Naive thymus-derived CD4-positive, alpha-beta T cell (primary cell): ENCODE measurements at places on chromosomes 16 and 17.

GRCh38 chr17:74786431-74787055 lies 10.4 kb upstream of the NAT9 start:
- DNase-seq, result no peak

- DNase-seq, result peak; percentile 45
Measured at GRCh38 chr17:79065105-79065670, 9.4 kb upstream of the ENGASE start.

DNA sequence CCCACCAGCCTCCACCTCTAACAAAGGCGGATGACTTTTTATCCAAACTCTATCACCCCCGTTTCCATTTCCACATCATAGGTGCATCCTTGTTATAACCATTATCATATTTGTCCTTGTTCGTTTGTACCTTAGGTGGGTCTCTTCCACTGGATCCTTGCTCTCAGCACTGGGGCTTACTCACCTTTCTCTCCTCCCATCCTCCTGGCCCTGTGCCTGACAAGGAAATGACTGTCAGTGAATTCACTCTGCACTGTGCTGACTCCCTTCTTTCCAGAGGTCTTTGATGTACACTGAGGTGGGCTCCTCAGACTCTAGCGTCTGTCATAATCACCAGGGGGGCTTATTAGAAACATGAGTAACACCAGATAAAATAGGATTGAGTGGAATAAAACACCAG lies 3.1 kb downstream of the GSG1L2 start:
- DNase-seq, result no peak

DNA sequence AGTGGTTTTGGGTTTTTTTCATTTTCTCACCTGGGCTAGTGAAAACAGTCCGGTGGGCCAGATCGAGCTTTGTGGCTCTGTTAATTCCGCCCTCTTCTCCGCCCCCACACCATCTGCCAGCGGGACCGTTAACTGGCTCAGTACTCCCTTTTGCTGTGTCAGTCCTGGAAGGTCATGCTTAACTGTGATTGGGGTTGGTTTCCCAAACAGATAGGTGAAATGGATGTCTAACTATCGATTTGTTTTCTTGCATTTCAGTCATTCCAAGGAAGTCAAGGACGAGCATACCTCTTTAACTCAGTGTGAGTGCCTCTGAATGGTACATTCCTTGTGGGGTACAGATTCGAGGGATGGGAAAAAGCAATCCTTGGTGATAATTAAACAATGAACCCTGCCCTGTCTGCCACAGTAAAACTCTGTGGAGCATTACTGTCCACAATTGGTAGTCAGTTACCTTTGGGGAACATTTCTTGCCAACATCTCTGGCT lies 56.7 kb downstream of the YPEL2 start:
- DNase-seq, result no peak

DNA sequence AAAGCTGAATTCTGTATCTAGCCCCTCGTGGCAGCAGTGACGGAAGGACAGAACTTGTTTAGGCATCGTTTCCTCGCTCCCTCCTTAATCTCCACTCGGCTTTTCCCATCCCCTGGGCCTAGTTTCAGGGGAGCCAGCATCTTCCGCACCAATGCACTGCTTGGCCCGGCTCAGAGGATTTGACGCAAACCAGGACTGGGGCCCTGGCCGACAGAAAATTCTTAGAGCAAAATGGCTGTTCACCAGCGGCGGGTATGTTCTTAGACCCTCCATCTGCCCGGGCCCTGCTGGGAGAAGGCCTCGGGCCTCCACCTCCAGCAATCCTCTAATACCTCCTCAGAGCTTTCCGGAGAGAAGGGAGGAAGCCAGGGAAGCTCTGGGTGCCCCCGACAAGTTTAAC lies 54.6 kb downstream of the TBC1D16 start:
- no peak for DNase-seq

- DNase-seq, result no peak
Measured at GRCh38 chr17:34252444-34253138, 2.5 kb upstream of the CCL2 start.

DNA sequence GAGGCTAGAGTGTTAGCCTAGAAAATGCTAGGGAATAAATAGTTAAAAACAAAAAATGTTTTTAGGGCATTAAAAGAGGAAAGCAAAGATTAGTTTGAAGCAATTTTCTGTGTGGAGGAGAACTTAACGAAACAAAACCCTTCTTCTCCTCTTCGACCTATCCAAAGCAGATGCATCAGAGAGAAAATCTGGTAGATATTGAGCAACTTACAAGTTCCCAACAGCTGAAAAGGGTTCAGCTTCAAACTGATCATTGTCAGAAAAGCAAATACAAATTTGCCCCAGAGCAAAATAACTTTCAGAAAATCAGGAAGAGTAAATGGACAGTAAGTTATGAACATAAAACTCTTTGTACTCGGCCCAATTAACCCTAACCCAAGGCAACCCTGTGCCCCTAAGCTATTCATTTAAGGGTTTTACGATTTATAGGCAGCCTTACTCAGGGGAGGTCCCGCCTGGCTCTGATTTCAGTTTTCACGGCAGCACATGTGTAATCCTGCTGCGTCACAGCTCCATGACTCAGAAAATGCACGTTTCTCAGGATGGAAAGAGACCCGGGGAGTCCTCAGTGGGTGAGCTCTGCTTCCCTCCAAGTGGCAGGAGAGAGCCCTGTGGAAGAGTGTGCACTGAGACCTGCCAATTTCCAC lies 405.7 kb upstream of the SALL1 start:
- no peak for DNase-seq

GRCh38 chr17:1274245-1274608 lies 4.0 kb downstream of the BHLHA9 start:
- DNase-seq, result no peak

GRCh38 chr16:77767211-77767610 lies 21.2 kb upstream of the VAT1L start:
- no peak for DNase-seq

DNA sequence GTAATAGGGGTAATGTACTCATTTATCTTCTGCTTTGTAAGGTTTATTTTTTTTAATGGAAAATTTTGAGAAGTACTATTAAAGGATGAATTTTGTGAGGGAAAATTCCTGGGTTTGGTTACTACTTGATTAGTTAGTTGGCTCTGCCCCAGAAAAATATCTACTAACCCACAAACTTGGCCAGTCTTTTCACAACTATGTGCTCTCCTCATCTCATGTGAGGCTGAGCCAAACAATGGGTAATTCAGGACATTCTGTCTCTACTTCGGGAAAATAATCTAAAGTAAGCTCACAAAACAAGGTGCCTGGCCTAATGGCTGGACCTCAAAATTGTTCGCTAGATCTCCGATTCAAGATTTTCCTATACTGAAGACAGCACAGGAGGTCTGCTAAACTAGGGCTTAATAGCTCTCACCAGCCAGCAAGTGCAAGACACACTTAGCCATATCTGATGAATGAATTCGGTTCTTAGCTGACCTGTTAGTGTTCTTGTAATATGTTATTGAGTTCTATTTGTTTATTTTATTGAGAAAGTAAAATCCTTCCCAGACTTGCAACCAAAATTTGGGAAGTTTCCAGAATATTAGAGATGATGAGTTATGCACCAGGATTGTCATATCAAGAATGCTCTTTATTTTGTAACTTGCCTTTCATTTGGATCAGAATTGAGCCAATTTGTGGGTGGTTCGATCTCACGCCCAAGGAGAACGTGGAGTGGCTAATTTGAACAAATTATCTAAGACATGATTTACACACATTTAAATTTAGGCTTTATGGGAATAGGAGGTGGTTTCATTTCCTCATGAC lies 5.7 kb downstream of the KCNJ16 start:
- no peak for DNase-seq

DNA sequence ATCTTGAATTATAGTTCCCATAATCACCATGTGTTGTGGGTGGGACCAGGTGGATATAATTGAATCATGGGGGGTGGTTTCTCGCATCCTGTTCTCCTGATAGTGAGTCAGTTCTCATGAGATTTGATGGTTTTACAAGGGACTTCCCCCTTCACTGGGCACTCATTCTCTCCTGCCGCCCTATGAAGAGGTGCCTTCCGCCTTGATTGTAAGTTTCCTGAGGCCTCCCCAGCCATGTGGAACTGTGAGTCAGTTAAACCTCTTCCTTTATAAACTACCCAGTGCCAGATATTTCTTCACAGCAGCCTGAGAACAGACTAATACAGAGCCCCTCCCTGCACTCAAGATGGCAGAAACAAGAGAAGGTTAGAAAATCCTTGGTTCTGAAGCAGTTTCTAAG lies 26.4 kb downstream of the LDAF1 start:
- DNase-seq, result no peak

- DNase-seq, result no peak
Measured at GRCh38 chr16:14087181-14087580, 16.1 kb downstream of the MRTFB start.

- no peak for DNase-seq
Measured at GRCh38 chr16:53809088-53809932, 105.4 kb downstream of the FTO start.

- DNase-seq, result peak; percentile 40
Measured at GRCh38 chr17:8740486-8740885, 4.2 kb downstream of the CCDC42 start.

- DNase-seq, result no peak
Measured at GRCh38 chr16:4087990-4088577, 28.2 kb downstream of the ADCY9 start.

DNA sequence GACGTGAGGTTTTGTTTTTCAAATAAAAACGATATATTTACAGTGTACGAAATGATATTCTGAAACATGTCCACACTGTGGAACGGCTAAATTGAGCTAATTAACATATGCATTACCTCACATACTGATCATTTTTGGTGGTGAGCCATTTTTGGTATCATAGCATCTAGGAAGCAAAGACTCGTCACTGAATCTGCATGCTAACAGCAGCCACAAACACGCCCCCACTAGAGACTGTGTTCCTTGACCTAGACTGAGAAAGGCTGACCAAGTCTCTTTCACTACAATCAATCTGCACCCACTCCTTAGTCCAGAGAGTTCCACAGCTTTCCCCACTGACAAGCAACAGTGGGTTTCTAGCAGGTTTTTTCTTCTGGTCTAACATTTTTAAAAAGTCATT lies 29.5 kb downstream of the NPLOC4 start:
- DNase-seq, result no peak

GRCh38 chr16:63617047-63617989 lies 1504.5 kb downstream of the CDH11 start:
- DNase-seq, result no peak

GRCh38 chr17:40718930-40719329 lies 15.4 kb upstream of the KRT24 start:
- no peak for DNase-seq

DNA sequence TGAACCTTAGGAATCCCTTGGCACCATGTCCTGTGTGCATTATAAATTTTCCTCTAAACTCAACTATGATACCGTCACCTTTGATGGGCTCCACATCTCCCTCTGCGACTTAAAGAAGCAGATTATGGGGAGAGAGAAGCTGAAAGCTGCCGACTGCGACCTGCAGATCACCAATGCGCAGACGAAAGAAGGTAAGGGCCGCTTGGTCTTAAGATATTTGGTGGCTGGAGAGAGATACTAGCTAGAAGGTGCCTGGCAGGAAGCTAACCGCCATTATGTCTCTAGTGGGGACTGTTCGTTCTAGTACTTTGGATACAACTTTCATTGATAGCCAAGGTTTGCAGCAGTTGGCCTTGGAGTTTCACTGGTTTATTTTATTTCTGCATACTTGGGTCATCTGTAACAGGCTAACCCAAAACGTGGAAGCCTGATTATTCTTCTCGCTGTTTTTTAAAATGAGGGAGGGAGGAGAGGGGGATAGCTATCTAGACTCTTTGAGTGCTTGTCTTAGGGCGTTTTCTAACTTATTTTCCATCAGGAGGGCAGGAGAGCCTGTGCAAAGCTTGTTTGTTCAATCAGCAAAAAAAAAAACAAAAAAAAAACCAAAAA lies 1.3 kb downstream of the RBBP6 start:
- DNase-seq, result peak; percentile 15

- no peak for DNase-seq
Measured at GRCh38 chr17:28506763-28507487, 777 bp downstream of the FOXN1 start.

DNA sequence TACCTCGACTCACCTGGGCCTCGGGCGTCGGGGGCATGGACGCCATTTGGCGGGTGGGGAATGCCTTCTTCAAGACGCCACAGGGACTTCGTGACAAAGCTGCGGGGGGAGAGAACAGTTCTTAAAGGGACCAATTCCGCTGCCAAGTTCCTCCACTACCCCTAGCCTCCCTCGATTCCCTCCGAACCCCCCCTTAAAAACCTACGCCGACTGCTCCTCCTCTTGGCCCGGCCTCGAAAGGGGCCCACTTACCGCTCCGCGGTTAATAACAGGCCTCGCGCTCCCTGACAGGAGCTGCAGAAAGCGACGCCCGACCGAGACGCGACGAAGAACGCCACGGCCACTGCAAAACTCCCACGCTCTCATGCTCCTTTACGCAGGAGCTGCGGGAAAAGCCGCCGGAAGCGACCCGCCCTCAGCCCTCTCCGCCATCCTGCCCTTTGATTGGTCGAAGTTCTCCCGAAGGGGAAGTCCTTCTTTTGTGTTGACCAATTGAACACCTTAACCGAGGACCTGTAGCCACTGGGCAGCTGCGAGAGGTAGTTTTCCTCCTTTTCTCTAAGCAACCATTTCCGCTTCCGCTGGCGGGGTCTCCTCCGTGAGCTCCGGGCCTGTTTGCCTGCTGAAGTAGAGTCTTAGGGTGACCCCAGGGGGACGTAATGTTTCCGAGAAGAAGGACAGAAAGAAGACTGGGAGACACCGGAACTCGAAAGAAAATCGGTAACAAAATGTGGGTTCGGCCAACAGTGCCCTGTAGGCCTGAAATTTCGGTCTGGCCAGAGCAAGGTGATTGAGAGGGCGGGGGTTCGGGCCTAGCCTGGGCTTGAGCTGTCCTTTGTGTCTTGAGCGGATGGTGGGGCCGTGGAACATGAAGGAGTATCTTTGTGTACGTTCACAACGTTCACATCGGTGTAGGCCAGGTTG lies at the start of the genes NAA60 and ZNF597:
Gene NAA60, plus strand, starts transcription at position 573 of the 924 bp plus-strand sequence. CDS start 32,548 bp downstream, outside the sequence.
Gene ZNF597, minus strand, starts transcription at position 397 of the 924 bp plus-strand sequence. Its CDS starts 351 bp downstream, at position 46.
- peak; percentile 79 for DNase-seq

GRCh38 chr16:24322106-24322505 lies 66.0 kb downstream of the CACNG3 start:
- DNase-seq, result no peak

DNA sequence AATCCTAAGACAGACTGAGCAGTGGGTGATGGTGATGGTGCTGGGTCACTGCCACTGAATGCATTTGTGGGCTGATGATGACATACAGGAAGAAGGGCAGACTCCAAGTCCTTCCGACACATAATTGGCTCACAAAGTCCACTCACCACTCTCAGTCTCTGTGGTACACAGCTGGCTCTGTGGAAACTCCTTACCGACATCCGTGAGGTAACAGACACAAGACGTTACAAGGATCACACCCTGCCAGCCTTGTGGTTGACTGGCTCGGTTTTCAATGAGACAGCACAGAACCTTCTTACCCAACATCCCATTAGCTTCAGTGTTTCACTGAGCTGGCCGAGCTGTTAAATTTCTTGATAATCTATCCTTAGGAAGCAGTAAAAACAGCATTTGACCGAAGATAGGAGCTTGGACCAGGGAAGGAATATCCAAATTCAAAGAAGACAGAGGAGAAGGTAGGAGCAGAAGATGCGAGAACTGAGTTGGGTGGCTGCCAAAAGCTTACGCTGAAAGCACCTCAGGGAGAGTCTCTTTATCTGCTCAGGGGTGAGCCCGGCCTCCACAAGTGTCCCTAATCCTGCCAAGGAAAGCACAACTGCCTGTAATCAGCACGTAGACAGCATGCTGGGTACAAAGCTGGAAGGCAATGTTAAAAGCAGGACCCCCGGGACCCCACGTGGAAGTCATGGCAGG lies 5.5 kb upstream of the MXRA7 start:
- peak; percentile 46 for DNase-seq

- DNase-seq, result no peak
Measured at GRCh38 chr17:28760601-28761562, 17.1 kb downstream of the TRAF4 start.

- no peak for DNase-seq
Measured at GRCh38 chr16:28938721-28939120, 7.0 kb downstream of the CD19 start.
